ENCODE measurements at places on chromosomes 13 and 19.

GRCh38 chr13:97091196-97091595 lies 96.9 kb upstream of the OXGR1 start:
- DNase-seq: no peak

DNA sequence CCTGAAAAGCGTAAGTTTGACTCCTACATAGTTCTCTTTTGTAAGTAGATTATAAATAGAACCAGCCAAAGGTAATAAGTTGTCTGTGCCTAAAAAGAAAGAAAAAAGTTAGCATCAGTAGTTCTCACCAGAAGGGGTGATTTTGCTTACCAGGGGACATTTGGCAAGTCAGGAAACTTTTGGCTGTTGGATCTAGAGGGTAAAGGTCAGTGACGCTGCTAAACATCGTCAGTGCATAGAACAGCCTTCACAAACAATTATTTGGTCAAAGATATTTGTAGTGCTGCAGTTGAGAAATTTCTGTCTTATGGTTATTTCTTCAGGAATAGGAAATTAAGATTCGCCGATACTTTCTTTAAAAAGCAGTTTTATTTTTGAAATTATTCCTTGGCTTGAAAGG lies 2.0 kb downstream of the USPL1 start:
- DNase-seq: no peak

DNA sequence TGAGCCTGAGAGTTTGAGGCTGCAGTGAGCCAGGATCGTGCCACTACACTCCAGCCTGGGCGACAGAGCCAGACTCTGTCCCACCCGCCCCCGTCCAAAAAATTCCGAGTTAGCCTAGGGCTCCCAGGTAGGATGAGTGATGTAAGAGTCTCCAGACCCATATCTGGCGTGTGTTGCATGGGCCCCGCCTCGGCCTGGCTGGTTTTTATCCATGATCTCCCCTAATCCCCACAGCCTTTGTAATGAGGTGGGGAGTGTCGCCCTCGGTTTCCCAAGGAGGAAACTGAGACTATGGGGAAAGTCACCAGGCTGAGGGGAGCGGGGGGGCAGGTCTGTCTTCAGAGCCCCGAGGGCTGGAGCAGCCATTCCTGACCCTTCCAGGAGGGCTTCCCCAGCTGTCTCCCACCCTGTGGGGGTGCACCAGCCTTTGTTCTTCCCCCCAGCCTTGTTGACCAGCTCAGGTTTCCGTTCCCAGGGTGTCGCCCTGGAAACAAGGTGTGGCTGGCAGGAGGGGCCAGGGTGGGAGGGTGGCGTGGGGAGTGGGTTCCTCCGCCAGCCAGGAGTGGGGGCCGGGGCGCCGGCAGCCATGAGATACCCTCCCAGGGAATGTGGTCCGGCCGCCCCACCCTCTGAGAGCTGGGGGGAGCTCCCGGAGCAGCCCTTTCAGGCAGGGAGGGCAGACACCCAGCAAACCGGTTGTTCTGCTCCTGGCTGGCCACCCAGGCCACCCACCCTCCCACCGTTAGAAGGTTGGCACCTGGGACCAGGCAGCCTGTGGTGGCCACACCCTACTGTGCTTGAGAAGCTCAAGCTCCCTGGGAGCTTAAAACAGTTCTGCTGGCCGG lies 11.5 kb downstream of the MYH14 start:
- DNase-seq: no peak

GRCh38 chr19:28296506-28296905 lies 916.4 kb downstream of the UQCRFS1 start:
- DNase-seq: no peak

DNA sequence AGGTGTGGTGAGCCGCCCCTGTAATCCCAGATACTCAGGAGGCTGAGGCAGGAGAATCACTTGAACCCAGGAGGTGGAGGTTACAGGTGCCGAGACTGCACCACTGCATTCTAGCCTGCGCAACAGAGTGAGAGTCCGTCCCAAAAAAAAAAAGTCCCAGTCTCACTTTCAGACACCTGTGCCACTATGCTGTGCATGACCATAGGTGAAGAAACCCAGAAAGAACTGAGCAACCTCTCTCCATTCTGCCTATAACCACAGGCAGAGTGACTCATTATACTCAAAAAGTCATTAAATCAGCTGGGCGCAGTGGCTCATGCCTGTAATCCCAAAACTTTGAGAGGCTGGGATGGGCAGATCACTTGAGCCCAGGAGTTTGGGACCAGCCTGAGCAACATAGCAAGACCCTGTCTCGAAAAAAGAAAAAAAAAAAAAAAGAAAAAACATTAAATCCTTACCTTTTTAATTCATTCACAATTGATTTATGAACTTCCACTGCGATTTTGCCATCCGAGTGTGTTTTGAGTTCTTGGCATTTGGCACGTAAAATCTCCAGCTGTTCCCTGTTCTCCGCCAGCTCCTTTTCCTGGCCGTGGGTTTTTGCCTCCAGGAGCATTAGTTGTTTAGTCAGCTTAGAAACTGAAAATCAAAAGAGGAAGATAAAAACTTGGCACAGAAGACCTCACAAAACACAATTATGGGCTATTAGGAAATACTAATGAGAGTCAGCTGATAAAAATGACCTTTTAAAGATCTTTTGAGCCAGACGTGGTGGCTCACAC lies 45.5 kb upstream of the SLC7A9 start:
- no peak for DNase-seq

DNA sequence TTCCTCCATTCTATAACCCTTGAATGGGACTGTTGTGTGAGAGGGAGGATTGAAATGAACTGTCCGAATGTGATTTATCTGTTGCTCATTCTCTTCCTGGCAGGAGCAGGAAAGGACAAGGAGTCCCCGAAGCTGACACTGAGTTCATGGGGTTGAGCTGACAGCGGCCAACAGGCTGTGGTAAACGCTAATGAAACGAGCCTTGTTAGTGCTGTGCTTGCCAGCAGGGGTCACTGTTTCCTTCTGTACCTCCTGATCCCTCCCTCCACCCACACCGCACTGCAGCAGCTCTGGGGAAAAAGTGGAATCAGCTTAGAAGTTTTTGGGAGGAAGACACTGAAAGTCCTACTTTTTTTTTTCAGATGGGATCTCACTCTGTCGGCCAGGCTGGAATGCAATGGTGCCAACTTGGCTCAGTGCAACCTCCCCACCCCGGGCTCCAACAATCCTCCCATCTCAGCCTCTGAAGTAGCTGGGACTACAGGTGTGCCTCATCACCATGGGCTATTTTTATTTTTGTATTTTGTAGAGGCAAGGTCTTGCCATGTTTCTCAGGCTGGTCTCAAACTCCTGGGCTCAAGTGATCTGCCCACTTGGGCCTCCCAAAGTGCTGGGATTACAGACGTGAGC lies 6.7 kb upstream of the ZNF761 start:
- DNase-seq: peak; percentile 23
